ENCODE measurements at places on chromosomes 11 and 22.

DNA sequence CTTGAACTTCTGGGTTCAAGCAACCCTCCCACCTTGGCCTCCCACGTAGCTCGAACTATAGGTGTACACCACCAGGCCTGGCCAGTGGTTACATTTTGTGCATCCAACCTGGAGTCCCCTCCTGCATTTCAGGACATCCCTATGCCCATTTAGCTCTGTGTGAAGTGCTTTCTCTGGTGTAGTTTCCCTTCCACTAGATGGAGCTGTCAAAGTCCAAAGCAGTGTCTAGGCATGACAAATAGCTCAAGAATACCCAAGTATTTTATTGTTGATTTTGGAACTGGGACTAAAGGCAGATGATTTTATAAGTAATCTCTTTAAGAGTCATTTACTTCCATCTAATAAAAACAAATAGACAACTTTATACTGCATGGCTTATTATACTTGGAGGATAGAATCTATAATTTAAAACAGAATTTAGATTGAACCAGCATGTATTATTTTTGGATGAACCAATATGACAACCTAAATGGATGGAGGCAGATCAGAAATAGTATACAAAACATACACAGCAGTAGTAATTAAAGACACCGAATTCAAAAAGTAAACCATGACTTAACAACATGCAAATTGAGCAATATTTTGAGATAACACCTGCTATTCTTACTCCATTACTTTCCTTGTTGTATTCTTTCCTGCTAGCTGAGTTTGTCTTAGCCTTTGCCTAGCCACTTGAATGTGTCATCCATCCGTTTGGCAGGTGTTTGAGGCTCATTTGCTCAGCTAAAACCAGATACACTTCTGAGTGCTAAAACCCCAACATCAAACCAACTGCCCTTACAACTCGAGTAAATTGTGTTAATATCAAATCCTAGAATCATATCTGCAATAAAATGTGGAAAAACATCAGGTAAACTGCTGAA, 37.7 kb downstream of the EIF4ENIF1 start:
- DNase-seq = no peak

GRCh38 chr11:83608571-83608970, 322.4 kb upstream of the CCDC90B start:
- DNase-seq = no peak

DNA sequence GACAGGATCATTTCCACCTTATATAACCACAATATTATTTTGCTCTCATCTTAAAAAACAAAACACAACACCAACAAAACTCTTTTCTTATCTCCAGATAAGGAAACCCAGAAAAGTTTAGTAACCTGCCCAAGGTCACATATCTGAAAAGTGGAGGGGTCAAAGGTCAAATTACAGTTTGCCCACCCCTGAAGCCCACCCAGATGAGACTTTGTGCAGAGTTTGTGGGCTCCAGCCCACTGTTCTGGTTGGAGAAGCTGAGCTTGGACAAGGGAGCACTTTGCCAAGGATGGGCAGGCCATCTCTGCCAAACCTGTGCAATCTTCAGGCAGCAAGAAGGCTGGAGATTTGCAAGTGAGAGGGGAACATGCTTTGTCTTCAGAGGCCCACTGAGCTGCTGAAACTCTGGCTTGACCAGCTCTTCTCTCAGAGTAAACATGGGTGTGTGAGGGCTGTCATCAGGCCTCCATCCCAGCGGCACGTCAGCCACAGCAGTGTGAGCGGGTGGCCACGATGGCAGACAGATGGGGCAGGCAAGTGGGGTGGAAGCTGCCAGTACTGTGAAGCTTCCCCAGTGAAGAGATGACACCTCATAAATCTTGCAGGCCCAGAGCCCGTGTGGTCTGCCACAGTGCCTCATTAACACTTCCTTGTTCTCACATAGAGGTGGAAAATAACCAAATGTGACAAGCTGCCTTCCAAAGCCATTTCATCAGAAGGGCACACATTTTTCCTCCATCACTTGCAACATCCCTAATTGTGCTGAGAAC, 111.8 kb downstream of the CCDC81 start:
- DNase-seq = no peak

DNA sequence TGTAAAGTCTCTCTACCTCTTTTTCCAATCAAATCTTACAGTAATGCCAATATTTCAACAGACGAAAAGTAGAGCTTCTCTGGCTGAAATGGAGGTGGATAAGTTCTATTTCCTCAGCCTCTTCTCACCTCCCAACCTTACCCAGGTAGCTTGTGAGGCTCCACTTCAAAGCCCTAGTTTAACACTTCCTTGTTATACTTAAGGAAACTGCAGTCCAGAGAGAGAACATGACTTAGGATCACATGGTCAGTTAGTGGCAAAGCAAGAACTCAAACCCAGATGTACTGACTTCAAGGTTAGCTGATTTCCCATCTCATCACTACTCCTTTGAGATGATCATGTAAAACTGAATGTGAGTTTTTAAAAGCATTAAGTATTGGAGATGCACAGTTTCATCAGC, 32.5 kb downstream of the PAK1 start:
- DNase-seq = no peak

GRCh38 chr11:6646918-6647679, 8.5 kb downstream of the DCHS1 start:
- DNase-seq = peak; percentile 25

DNA sequence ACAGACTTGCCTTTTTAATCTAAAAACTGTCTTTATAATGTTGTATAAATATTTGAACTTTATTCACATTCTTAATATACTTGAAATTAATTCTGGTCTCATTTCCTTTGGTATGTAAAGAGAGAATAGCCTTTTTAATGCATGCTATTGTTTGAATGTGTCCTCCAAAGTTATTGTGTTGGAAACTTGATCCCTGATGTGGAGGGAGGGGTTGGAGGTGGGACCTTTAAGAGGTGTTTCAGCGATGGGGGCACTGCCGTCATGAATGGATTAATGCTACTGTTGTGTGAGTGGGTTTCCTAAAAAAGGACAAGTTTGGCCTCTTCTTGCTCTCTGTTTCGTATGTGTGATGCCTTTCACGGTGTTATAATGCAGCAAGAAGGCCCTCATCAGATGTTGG, 131.7 kb downstream of the DDX10 start:
- DNase-seq = no peak

DNA sequence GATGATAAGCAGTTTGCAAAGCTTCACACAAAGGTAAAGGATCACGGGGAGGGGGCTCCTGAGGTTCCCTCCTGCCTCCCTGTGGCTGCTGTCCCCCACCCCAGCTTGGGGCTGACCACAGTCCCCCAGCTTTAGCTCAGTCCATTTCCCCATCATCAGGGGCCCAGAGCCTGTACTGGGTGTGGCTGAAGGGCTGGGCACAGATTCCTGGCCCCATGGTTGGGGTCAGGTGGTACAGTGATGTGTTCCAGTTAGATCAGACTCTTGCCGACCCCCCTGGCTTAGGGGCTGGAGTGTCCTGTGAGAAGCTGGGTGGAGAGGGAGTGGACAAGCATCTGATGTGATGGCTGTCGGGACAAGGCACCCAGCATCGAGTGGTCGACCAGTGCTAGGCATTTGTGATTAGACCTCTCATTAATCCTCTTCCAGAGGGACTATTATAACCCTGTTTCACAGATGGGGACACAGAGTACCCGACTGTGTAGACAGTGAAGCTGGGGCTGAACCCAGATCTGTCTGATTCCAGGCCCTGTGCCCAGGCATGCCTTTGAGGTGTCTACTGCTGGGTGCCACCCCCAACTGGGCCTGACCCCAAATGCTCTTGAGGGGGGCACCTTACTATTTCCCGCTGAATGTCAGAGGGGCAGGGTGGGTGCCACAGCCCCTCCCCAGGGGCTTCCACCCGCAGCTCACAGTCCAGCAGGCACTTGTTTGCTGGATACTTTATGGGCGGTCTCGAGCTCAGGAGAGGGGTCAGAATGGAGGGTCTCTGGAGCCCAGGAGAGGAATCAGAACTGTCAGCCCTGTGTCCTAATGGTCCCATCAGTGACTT, 4.3 kb downstream of the SHANK3 start:
- no peak for DNase-seq

GRCh38 chr22:25540166-25540907, 24.1 kb upstream of the GRK3 start:
- no peak for DNase-seq

DNA sequence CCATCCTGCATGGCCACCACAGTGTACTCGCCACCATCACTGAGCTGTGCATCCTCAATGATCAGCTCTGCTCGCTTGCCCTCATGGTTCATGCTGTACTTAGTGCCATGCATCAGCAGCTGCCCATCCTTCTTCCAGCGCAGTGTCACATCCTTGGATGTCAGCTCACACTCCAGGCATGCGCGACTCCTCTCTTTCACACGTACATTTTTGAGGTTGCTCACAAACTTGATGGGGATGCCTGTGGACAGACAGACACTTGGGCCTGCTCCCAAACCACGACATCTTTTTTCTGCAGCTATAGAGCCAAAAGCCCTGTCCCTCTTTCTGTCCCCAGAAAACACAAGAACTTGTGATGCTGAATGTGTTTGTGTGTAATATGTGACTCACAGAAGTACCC, 10.5 kb downstream of the IGSF22 start:
- DNase-seq = no peak
